ENCODE measurements at places on chromosomes 2 and 18. TPM values are rescaled to one million over a fixed set of nuclear protein-coding genes. Genes with fewer than 3 reads are reported as not detected.

DNA sequence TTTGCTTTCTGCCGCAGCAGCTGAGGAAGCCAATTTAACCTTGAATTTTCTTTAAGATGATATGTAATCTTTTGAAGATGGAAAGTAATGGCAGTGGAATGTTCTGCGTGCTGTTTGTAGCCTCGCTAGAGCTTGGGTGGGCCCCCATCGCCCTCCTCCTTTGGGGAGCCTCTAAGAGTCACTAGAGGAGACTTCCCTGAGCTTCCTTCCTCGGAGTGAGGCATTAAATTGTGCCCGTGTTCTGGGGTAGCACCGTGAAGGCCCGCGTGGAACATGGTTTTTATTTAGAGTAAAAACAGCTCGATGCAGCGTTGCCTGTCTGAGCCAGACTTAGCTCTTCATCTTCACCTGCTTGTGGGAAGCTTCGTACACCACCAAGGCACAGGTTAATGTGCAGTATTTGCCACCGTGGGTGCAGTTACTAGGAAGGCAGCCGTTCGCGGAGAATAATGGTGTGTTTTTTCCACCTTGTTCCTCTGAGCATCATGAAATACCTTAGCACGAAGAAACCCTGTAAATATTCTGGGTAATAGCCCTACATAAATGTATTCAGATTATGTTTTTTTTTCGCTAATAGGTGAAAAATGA lies 38.5 kb downstream of the NCK2 start:
- DNase-seq, result no peak

- no peak for DNase-seq
These were observed 41.6 kb downstream of the DHRS9 start for GRCh38 chr2:169110916-169111315.

DNA sequence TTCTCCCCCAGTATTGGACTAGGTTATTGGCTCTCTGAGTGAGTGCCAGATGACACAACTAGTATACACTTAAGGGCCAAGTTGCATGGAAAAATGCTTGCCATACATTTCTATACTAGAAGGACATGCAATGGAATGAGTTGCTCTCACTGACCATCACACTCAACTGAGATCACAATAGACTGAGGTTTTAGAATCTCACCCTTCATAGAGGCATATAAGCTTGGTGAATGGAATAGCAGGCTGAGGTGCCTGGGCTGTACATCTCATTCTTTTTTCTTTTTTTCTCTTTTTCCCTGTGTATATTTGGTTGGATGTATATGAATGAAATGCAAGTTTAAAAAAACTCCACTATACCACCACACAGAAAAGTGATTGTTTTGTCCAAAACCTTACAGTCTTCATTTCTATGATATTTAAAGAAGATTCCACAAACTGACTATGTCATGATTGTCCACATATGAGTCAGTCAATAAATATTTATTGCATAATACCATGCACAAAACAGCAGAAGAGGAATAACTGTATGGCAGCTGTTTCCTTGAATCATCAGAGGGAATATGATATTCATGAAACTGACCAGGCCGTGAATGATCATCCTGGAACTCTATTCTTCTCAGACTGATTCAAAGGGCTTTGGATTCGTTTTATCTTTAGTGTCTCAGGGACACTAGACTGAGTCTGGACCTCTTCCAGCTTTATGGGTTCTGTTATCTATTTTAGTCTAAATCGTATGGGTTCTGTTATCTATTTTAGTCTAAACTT lies 122.6 kb upstream of the STK17B start:
- no peak for DNase-seq

DNA sequence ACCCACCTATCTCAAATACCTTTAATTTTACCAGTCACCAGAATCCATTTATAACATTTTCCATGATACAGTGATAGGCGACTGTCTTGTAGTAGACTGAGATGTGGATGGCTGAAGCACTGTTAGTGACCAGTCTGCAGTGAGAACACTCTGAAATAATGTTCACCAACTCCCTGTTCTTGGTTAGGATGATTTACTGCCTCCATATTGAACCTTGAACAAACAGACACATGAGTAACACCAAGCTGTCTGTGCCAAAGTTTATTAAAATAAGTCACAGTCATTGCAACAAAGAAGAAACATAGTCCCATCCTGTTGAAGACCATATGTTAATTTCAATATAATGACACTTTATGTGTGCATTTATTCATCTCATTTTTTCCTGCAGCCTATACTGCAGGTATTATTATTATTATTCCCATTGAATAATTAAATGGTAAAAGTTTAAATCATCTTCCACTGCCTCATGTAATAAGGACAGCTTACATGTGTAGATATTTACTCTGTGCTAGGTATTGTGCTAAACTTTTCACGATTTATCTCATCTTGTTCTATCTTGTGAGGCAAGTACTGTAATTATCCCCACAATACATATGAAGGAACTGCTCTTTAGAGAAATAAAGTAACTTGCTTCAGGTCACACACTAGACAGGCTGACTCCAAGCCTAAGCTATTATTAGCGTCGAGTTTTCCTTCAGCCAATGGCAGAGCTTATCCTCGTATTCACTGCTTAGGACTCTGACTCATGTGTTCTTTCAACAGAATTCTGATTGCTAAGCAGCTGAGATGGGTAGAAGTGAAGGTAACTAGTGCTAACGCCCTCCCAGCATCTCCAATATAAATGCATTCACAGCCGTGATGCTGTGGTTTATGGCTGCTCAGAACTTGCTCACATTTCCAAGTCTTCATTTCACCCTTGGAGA lies 62.5 kb downstream of the ONECUT2 start:
- no peak for DNase-seq

GRCh38 chr18:8957731-8958130 lies 144.8 kb upstream of the NDUFV2 start:
- no peak for DNase-seq

DNA sequence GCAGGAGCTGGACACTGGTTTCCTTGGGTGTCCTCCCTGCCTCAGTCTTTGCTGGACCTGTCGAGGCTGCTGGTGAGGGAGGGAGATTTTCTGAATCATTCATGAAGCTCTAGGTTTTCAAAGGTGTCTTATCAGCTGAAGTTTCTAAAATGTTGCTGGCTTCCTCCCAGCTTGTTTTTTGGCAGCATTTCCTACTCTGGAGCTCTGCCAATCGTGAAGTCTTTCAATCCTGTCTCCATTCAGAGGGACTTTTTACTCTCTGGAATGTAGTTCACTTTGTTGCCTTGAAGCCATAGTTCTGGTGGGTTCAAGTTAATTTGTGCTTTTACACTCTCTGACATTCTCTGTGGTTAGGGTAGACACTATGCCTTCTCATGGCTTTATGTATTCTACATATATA lies 23.9 kb downstream of the SNTG2 start:
- DNase-seq, result no peak

The RNF152 gene
- total RNA-seq, result 23.6 TPM

The TLX2 gene
- total RNA-seq, result 2.9 TPM

The CRACDL gene
- total RNA-seq, result 6.2 TPM

All from type B pancreatic cell (in vitro differentiated cells).